Left hindlimb (tissue), 1 donor: ENCODE measurements at places on chromosomes 13 and 19.

- no peak for DNase-seq
These were observed 19.4 kb downstream of the NOTCH3 start for GRCh38 chr19:15181394-15181793.

DNA sequence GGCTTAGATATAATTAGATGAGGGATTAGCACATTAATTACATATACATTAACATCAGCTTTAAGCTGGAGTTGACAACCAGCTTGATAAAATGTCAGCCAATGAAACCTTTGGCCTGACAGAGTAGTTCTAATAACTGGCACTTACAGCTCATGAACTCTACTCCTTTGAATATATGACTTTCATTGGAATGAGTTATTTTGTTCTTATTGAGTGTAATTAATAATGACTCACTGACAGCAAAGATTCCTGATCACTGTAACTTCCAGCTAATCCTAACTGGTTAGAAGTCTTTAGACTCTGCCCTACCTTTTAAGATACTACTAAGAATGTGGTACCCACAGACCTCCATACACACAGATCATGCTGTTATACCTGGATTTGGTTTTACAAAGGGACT is 41.0 kb downstream of the EFNB2 start:
- no peak for DNase-seq

GRCh38 chr19:35351411-35352176 is 3.9 kb downstream of the FFAR1 start:
- DNase-seq: no peak

- DNase-seq: peak; percentile 52
These were observed 1.3 kb downstream of the BICRA start for GRCh38 chr19:47609906-47610894.

GRCh38 chr19:50173127-50173526 is 10.0 kb upstream of the IZUMO2 start:
- DNase-seq: no peak

GRCh38 chr13:113491418-113491883 is 940 bp upstream of the DCUN1D2 start:
- peak; percentile 55 for DNase-seq

- no peak for DNase-seq
These were observed at the start of gene RAX2 for GRCh38 chr19:3771906-3772455. Gene RAX2 (minus strand): TSS chr19:3772228. CDS start chr19:3771742, 486 bp downstream.

DNA sequence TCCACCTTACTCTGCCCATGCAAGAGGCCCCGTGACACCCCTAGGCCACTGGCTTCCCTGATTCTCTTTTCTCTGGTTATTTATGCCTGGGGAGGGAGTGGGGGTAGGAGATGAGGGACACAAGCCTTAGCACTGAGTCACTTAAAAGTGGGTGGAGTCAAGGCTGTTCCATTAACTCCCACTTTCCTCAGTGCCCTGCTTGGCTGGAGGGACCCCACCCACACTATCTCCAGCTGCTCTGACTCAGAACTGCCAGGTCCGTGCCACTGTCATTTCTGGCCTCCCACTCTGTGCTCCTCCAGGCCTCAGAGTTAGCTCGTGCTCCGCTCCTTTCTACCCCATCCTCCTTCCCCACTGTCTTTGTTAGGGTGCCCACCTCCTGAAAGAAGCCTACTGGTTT is 113.4 kb upstream of the UQCRFS1 start:
- no peak for DNase-seq

GRCh38 chr19:18558604-18559003 is 934 bp downstream of the KXD1 start:
- no peak for DNase-seq

DNA sequence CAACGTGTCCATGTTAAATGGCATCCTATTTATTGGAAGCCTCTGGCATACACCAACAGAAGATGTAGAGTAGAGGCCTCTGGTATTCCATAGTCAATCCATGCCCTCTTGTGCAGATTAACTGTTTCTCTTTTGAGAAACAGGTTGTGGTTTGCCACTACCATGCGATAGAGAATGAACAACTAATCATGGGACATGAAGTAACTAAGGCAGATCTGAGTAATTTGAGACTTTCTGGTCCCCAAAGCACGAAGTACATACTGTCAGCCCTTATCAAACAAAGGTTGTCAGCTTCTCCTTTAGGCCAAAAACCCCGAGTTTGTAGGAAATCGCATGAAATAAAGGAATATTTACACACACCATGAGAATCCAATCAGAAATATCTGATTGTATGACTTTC is 3.6 kb downstream of the ZNF121 start:
- DNase-seq: no peak
